ENCODE measurements at places on chromosomes 3 and 15.

DNA sequence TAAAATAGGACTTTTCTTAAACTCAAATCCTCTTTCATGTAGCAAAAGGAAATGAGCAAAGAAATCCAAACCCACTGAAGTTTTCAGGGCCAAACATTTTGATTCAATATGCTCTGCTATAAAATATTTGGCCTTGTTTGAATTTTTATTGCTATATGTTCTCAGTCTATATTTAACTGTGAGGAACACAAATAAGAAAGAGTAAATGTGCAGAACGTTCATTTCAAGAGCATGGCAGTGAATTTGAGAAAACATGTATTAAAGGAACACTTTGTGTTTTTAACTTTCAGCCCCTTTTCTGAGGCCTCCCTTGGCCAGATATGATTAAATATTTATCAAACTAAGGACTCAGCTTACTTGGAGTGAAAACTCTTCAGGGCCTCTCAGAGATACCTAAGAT is 124.7 kb upstream of the CCNL1 start:
- DNase-seq = no peak

DNA sequence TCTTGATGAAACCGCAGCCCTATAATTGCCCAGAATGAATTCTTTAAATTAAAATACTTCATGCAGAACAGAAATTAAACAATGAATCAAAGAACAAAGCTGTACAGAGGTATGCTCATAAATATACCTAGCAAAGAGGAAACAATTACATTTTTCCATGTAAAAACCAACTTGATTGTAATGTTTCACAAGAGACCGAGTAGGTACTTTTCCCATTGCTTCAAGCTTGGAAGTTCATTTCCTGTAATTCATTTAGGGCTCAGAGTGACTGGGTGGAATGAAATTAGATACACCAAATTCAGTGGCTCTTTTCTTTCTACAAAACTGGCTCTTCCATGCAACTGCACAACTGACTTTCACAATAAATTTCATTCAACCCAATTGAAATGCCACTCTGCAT is 51.4 kb downstream of the FHIT start:
- DNase-seq = no peak

DNA sequence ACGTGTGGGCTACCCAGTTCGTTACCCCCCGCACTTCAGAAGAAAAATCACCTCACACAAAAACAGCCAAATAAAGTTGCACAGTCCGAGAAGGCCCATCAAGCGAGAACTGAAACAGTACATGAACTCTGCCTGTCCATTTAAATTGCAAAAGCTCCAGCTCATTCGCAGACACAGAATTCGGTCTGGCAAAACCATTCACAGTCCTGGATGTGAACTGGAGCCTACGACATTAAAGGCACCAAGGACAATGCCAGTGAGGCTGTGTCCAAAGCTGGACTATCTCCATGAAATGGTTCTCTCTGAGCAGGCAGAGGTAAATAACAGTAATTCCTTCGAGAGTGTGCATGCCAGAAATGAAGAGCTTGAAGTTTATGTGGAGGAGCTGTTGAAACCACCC is 261.3 kb upstream of the ICE2 start:
- DNase-seq = no peak

DNA sequence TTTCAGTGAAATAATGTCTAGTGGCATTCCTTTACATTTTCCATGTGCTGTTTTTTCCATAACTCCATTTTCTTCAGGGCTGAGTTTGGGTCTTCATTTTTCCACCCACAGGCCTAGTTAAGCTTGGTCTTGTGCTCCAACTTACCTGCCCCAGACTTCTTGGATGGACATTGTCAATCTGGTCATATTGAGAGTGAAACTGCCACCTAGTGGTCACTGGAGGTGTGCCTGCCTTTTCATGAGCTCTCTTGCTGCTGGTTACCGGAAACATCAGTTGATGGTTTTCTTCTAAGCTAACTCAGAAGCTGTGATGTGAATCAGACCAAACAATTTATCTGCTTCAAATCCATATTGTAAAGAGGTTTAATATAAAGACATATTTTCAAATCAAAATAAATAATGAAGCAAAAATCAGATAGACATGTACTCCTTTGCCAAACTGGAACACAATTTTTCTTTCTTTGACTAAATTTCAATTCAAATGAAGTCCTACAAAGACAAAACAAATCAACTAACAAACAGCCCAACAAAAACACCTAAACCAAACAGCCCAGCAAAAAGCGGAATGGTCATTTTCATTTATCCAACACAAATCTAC is 135.1 kb upstream of the RASGRP1 start:
- DNase-seq = peak; percentile 65

DNA sequence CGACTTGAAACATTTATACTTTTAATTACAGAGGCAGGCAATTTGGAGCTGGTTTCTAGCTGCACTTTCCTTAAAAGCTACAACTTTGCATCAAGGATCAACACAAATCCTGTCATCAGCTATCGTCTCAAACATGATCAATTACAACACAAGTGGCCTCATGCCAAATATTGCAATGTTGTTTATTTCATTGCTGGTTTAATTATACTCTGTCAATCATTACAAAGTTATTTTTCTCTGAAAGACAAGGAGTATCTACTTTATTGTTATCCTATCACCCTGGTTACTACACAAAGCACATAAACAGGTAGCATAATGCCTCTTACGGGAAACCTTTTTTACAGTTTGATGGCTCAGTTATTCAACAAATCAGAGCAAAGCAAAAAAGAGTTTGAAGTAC is 58.0 kb upstream of the FOXB1 start:
- DNase-seq = no peak

- DNase-seq = peak; percentile 34
Measured at GRCh38 chr3:155753038-155753639, 8.3 kb upstream of the PLCH1 start.

GRCh38 chr3:45711931-45712330 is 22.7 kb downstream of the SACM1L start:
- DNase-seq = peak; percentile 65

DNA sequence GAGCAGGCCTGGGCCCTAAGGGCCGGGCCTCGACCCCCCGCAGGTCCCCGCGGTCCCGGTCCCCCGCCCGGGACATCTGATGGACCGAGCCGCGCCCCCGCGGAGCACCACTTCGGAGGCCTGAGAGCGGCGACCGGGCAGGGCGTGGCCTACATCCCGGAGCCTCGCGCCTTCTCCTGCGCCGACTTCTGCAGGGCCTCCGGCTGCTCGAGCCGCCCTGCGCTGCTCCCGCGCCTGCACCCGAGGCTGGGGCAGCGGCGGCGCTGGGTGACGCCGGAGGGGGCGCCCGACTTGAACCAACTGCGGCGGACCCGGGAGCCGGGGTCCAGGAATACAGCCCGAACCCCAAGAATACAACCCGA is 14.9 kb upstream of the GP9 start:
- DNase-seq = no peak

GRCh38 chr15:101183226-101183930 is 68.5 kb downstream of the CHSY1 start:
- DNase-seq = no peak

DNA sequence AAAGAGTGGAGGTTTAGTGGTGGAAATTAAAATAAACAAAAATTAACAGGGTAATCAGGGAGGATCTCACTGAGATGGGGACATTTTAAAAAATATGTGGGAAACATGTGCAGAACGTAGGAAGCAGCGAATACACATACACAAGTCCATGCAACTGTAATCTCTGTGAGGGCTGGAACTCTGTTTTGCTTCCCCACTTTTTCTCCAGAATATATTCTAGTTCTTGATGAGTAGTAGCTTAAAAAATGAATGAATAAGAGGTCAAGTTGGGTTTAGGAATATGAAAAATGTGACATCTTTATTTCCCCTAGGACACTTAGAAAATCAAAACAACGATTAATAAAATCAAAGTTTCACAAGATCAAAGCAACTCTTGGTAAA is 312.2 kb upstream of the ZNF717 start:
- DNase-seq = no peak

GRCh38 chr3:52531860-52532516 is 1.7 kb downstream of the NT5DC2 start:
- DNase-seq = no peak

DNA sequence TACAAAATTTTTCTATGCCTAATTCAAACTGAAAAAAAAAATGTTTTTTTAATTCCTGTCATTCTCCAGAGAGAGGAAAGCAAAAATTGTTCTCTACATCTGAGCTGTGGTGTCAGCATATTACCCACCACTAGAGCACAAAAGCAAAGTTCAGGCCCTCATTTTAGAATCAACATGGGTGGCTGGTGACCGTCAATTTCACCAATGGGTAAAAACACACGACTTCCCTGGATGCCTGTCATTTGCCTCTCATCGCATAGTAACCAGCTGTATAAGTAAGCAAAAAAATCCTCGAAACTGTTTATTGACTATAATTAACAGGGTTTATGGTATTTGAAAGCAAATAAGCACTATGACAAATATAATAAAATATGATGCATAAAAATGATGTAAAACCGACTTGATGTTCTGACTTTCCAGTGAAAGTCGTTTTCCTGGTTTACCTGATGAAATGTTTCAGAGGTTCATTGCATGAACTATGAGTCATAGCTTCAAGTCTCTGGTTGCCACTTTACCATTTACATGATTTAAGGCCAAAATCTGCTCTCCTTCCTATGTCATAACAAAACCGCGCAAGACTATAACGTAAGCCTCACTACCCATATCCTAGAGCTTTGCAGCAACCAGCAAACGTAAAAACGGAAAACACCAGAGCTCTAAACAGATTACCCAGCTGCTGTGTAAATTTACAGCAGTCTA is 60.5 kb downstream of the THBS1 start:
- DNase-seq = peak; percentile 49

GRCh38 chr3:28207000-28207733 is 34.3 kb upstream of the CMC1 start:
- DNase-seq = no peak

GRCh38 chr3:8733332-8734094 is at the start of gene CAV3:
CAV3 (plus strand) TSS chr3:8733802; CDS start chr3:8733877, 75 bp downstream.
- DNase-seq = no peak

- peak; percentile 18 for DNase-seq
Measured at GRCh38 chr15:72916897-72917296, 133.3 kb upstream of the ADPGK start.

- DNase-seq = peak; percentile 31
Measured at GRCh38 chr3:57017459-57017845, 43.0 kb upstream of the SPATA12 start.

GRCh38 chr3:53242155-53242554 is 13.7 kb downstream of the TKT start:
- no peak for DNase-seq

GRCh38 chr3:101144105-101144504 is 150.9 kb upstream of the ABI3BP start:
- no peak for DNase-seq

GRCh38 chr3:72950372-72950771 is 46.2 kb upstream of the PPP4R2 start:
- DNase-seq = no peak

DNA sequence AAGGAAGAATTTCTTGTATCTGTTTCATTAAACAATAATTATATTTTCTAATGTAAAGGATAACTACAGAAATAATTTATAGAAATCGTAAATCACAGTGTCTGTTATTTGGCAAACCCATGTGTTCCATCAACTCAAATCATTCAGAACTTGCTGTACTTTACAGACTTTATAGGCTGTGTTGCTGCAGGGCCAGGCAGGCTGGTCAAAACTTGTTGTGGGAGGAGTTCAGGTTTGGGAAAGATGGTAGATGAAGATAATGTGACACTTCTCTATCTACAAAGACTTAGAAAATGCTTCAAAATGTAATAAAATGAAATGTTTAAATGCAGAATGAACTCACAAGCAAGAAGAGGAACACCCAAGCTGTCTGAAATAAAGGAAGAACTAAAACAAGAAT is 183.4 kb downstream of the SEMA6D start:
- DNase-seq = no peak

- DNase-seq = no peak
Measured at GRCh38 chr3:159978353-159978752, 10.3 kb upstream of the IL12A start.

GRCh38 chr3:87052499-87053260 is 61.7 kb upstream of the VGLL3 start:
- no peak for DNase-seq

DNA sequence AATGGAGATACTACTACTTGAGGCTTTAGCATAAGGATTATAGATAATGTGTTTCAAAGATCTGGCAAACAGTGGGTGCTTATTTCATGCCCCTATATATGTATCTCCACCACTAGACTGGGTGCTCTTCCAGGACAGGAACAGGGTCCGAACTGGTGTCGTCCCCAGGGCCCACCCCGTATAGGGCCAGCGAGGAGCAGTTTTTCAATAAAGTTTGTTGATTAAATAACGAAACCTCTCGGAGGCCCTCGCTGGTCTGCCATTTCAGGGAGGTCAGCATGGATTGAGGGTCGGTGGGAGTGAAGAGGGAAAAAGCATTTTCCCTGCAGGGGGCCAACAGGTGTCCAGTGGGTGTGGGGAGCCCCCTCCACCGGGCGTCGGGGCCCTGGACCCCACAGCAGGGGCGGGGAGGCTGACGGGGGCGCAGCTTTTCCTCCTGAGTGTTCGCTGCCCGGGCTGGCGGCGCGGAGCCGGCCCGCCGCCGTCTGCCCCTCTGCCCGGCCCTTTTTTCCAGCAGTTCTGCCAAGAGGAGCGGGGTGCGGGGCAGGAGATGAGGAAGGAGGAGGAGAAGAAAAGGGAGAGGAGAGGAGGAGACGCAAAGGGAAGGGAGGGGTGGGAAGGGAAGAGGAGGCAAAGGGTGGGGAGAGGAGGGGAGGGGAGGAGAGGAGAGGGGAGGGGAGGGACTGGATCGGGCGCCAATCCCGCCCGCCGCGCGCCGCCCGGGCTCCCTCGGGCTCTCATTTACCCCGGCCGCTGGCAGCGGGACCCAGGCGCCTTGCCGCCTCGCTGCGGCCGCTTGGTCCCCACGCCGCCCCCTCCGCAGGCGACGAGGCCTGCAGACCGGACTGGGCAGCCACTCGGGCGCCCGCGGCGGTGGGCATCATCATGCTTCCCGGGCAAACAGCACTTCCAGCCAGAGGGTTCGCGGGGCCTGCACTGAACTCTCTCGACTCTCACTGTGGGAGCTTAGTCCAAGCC is 66.3 kb downstream of the ISG20 start:
- DNase-seq = peak; percentile 74

DNA sequence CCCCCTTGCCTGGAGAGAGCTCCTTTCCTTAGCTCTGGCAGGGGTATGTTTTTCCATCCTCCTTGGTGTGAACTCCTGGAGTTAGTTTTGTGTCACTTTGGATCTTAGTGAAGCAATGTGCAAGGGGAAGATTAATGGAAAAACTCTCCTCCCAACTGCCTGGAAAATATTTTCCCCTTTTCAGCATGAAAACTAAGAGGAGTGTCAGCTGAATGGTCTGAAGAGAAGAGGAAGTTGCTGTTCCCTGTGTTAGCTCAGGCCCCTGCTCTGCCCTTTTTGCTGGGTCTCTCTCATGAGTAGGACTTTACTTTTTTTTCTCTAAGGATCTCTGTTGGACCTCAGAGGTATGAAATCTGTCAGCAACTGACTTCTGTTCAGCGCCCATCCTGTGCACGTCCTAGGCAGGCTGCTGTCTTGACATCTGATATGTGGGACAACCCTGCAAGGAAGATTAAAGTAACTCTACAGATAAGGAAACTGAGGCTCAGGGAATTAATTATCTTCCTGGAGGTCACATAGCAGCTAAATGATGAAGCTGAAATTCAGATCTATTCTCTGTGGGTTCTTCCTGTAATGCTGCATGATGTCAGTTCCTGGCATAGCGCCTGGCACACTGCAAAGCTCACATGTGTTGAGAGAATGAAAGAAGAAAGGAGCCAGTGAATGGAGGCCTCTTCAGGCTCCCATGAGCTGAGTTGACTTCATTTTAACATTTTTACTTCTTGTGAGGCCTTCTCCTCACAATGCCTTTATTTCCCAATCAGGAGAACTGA is 109.7 kb upstream of the GALNT15 start:
- DNase-seq = peak; percentile 98

Measured in fibroblast of skin of right biceps (primary cell).